Vagina (tissue), 2 donors: ENCODE measurements at places on chromosomes 5 and 9. TPM values are rescaled to one million over a fixed set of nuclear protein-coding genes. Genes with fewer than 3 reads are reported as not detected.

GRCh38 chr5:33994845-33995244 lies 10.4 kb upstream of the SLC45A2 start:
- no peak for DNase-seq

- DNase-seq = peak; percentile 60
These were observed 193.9 kb downstream of the GABBR2 start for GRCh38 chr9:98514841-98515240.

GRCh38 chr5:111830333-111830732 lies 73.3 kb upstream of the NREP start:
- DNase-seq = no peak

DNA sequence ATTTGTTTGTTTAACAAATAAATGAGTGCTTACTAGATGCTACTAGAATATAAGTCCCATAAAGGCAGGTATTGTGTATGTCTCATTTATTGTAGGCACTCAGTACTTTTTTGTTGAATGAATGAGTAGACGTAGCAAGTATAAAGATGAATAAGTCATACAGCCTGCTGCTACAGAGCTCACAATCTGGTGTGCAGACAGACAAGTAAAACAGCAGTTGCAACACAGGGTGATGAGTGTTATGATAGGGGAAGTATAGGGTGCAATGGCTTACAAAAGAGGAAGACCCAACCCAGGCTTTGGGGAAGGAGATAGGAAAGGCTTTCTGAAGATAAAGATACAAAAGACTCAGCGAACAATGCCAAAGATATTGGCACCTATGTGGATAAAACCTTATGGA lies 47.7 kb downstream of the SH3RF2 start:
- no peak for DNase-seq

- no peak for DNase-seq
These were observed 234.2 kb upstream of the IRX2 start for GRCh38 chr5:2985718-2986117.

GRCh38 chr5:150473673-150474358 lies 24.3 kb upstream of the RPS14 start:
- no peak for DNase-seq

DNA sequence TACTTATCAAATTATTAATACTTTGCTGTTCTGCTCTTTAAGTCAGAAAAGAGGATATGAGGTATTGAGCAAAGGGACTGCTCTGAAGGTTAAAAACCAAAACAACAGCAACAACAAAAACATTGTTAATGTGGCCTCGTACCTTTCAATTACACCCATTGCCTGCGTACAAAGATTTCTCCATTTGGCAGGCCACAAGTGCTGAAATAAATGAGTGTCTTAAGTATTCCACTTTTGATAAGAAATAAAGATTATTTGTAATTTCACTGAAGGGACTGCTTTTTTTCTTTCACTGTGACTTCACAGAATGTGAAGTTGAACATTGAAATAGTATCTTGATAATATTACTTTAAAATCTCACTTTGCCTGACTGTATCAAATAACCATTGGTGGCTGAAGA lies 163.2 kb upstream of the MRPS30 start:
- DNase-seq = no peak

DNA sequence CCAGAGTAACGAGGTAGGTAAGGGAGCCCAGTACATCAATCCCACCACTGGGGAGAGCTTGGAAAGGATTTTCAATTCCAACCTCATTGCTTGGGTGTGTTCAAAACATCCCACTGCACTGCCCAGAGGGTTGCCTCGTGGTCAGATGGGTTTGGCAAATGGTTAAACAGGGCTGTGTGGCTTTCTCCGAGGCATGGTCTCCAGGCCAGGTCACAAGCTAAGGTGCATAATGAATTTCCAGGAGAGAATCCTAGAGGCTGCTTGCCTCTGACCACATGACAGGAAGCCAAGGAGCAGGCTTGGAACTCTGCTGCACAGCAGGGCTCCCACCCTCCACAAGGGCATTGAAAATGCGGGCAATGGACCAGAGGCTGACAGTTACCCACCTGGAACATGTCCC lies 51.6 kb downstream of the DAP start:
- no peak for DNase-seq

The GLRX gene
- total RNA-seq = 63.3 TPM

The OR1Q1 gene
- total RNA-seq = not detected

The ALDH1A1 gene
- 126 TPM for total RNA-seq

The PCDHA3 gene
- total RNA-seq = 0.74 TPM

The INPP5E gene
- total RNA-seq = 9.8 TPM

The PCDHA1 gene
- total RNA-seq = not detected

The SLC6A7 gene
- 0.25 TPM for total RNA-seq

The LPAR1 gene
- total RNA-seq = 83.0 TPM
